ENCODE measurements at places on chromosomes 6 and 20.

GRCh38 chr6:24925661-24926060 lies 10.1 kb downstream of the RIPOR2 start:
- no peak for DNase-seq

GRCh38 chr6:46651006-46651405 lies 1.6 kb downstream of the CYP39A1 start:
- no peak for DNase-seq

GRCh38 chr6:153790048-153790447 lies 249.0 kb upstream of the OPRM1 start:
- DNase-seq = no peak

DNA sequence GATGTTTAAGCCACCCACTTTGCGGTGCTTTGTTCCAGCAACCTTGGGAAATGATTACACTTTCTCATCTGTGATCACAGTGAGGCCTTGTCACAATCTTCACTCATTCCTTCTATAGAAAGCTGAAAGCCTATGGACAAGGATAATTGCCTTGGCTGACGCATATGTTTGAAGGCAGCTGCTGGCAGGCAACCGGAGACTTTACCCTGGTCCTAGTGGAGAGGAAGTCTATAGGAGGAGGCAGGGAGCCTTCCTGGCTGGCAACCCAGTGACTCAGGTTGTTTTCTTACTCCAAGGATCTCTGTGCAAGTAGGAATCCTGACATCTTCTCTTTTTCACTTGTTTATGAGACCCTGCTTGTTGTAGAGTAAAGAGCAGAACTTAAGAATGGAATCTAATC lies 34.1 kb upstream of the ESR1 start:
- no peak for DNase-seq

DNA sequence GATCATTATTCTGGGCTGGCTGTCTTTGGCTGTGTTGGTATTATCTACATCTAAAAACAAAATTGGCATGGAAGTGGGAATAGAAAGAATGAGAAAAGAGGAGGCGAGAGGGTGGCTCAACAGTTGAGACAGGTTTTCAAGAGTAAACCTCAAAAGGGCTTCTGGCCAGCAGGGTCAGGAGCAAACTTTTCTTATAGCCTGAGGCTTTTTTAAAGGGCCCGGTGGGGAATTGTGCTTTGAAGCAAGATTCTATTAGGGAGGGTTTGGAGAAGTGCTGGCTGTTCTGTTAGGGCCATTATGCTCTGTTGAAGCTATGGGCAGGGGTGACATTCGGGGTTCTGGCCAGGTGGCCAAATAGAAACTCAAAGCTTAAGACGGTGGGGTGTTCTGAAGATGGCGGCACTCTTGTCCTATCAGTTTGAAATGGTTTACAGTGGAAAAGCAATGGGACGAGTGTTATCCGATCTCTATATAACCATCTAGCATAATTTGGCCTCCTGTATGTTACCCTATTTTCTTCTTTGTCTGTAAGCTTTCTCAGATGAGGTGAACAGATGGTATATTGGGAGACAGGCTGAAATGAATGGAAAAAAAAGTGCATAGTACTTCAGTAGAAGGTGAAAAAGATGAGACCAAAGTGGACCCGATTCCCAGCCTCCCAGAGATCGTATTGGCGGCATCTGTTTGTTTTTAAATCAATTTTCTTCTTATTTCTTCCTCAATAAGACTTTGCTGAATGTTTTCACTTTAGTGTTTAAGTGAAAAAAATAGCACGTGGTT lies 132.1 kb upstream of the CNR1 start:
- no peak for DNase-seq
